ENCODE measurements at places on chromosomes 2 and 18. TPM values are rescaled to one million over a fixed set of nuclear protein-coding genes. Genes with fewer than 3 reads are reported as not detected.

DNA sequence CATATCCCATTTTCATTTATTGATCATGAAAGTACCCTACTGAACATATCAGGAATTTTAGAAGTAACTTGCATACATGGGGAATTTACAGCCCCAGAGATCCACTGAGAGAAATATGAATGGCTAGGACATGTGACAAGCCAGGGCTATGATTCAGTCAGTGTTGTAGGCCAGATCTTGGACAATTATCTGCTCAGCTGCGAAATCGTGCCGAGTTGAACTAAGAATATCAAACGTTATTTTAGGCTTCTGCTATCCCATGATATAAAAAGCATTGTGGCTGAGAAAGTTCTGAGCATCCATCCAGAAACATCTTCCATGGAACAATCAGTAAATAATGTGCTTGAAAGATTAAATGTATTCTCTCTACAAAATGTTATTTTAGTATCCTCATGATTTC, 85.7 kb upstream of the UNC80 start:
- no peak for DNase-seq

DNA sequence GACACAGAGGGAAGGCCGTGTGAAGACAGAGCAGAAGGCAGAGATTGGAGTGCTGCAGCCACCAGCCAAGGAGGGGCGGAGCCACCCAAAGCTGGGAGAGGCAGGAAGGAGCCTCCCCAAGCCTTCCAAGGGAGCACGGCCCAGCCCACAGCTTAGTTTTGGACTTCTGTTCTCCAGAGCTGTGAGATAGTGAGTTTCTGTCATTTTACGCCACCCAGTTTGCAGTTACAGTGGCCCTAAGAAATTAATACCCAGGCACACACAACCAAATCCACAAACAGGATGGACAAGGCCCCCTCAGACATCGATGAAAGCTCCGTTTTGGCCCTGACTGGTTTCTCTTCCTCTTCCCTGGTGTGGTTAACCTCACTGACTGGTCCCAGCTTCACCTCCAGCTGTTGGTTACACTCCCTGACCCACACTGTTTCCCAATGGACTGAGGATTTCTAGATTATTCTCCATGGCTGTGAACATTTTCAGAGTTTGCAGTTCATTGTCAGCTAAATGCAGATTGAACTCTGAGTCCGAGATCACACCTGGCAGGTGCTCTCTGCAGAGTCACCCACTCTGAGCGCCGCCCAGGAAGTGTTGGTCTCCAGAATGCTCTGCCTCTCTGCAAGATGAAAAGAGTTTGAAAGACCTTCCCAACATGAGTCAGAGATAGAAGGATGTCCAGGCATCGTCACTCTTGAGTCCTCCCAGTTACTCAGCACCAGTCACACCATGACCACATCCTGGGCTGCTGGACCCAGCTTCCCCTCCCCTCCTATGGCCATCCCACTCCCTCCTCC, 100.2 kb downstream of the TWIST2 start:
- no peak for DNase-seq

TEX44 gene
- total RNA-seq: not detected

GRCh38 chr2:237691029-237691907, 63.9 kb downstream of the LRRFIP1 start:
- peak; percentile 99 for DNase-seq

- DNase-seq: no peak
Measured at GRCh38 chr2:207919164-207919919, 106.0 kb downstream of the PLEKHM3 start.

GRCh38 chr2:151238527-151239487, 22.9 kb downstream of the RBM43 start:
- peak; percentile 48 for DNase-seq

- no peak for DNase-seq
Measured at GRCh38 chr18:78983512-78983911, 3.9 kb downstream of the SALL3 start.

- no peak for DNase-seq
Measured at GRCh38 chr2:43383533-43383932, 157.1 kb upstream of the ZFP36L2 start.

GRCh38 chr2:153408710-153409385, 69.7 kb downstream of the RPRM start:
- DNase-seq: no peak

SNTG2 gene
- 0.38 TPM for total RNA-seq

GRCh38 chr18:6917072-6917471, 187.6 kb downstream of the ARHGAP28 start:
- no peak for DNase-seq

NYAP2 gene
- total RNA-seq: 0.09 TPM

DNA sequence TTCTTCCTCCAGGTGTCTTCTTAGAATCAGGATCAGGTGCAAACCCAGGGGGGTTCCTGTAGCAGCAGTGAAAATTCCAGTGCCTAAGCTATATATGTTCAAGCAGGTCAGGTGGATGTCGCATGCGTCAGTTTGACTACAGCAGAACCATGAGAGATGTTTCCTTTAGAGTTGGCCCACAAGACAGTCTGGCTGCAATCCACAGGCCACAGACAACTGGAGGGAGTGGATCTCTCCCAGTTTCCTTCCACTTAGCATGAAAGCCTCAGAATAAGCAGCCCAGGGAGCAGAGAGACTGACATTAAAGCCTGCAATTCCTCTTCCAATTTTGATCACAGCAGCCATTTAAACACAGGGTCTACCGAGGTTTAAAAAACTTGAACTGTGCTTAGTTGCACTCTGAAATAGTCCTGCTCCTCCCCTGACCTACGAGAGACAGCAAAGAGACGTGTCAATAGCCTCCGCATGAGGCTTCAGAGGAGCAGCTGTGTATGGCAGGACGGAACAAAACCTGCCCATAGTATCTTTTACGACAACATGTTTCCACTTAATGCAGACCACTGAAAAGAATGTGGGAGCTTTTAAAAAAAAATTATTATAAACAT, 988 bp upstream of the KCNE4 start:
- DNase-seq: no peak

GRCh38 chr18:54684784-54685183, 93.7 kb downstream of the DYNAP start:
- DNase-seq: no peak

- no peak for DNase-seq
Measured at GRCh38 chr2:8923183-8923582, 80.3 kb downstream of the MBOAT2 start.

GRCh38 chr2:228599781-228600180, 418.3 kb upstream of the SPHKAP start:
- no peak for DNase-seq

- no peak for DNase-seq
Measured at GRCh38 chr2:168449419-168449818, 6.7 kb upstream of the CERS6 start.

GRCh38 chr2:37827911-37828511, 97.1 kb upstream of the RMDN2 start:
- no peak for DNase-seq
